ENCODE measurements at places on chromosomes 2 and 18. TPM values are rescaled to one million over a fixed set of nuclear protein-coding genes. Genes with fewer than 3 reads are reported as not detected.

CHST9 gene
- 16.8 TPM for polyA plus RNA-seq

HTR2B gene
- polyA plus RNA-seq, result 0.16 TPM

- DNase-seq, result no peak
Observed at GRCh38 chr2:43537137-43537536, 58.7 kb downstream of the THADA start.

GRCh38 chr2:23198316-23199114 is 186.5 kb upstream of the KLHL29 start:
- DNase-seq, result no peak

DNA sequence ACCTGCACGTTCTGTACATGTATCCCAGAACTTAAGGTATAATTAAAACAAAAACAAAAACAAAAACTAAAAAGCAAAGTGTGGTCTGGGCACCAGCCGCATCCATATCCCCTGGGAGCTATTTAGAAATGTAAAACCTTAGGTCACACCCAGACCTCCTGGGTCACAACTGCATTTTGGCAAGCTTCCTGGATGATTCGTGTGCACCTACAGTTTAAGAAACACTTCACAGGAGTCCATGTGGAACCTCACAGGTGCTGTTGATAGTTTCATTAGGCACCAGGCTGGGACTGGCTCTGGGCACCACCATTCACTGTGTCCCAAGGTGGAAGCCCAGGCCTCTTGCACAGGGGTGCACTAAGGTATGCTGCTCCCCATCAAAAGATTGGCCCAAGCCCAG is 103.6 kb upstream of the BOD1L2 start:
- no peak for DNase-seq

KCNG2 gene
- 0.13 TPM for polyA plus RNA-seq

ST8SIA3 gene
- polyA plus RNA-seq, result 1.3 TPM

All from GM23338 (cell line).